Vagina (tissue), 2 donors: ENCODE measurements at places on chromosomes 5 and 9.

DNA sequence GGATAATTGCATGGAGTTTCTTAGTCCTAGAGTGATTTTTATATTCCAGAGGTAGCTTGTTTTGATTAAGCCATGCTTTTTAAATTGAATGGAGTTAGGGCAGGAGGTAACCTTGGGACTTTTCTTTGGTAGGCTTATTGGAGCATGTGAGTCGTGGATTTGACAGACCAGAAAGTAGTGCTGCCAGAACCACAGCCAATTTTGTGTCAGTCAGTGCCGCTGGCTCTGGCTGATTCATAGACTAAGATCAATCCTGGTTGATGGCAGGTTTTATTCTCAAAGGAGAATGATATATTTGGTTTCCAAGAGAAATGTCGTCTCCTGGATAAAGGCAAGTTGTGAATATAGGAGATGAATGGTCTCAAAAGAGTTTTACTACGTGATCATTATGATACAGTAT is 20.3 kb downstream of the RAI14 start:
- H3K27ac ChIP-seq: no peak overlapping the region
- H3K4me1 ChIP-seq: peaks cover 27% of the 10 kb centered on the region
- H3K36me3 ChIP-seq: no peaks in the 10 kb centered on the region
- H3K4me3 ChIP-seq: no peak overlapping the region
- no peaks in the 10 kb centered on the region for H3K27me3 ChIP-seq

DNA sequence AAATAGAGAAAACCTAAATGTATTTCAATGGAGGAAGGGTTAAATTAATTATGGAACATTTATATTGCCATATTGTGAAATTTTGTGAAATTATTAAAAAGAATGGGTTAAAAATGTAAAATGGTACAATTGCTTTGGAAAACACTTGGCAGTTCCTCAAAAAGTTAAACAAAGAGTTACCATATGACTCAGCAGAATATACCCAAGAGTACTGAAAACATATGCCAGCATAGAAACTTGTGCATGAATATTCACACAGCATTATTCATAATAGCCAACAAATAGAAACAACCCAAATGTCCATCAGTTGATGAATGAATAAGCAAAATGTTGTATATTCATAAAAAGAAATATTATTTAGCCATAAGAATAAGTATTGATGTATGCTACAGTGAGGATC is 181.0 kb upstream of the MAST4 start:
- DNase-seq: no peak
- H3K4me3 ChIP-seq: no peak overlapping the region
- H3K36me3 ChIP-seq: no peaks in the 10 kb centered on the region
- H3K27me3 ChIP-seq: no peaks in the 10 kb centered on the region

DNA sequence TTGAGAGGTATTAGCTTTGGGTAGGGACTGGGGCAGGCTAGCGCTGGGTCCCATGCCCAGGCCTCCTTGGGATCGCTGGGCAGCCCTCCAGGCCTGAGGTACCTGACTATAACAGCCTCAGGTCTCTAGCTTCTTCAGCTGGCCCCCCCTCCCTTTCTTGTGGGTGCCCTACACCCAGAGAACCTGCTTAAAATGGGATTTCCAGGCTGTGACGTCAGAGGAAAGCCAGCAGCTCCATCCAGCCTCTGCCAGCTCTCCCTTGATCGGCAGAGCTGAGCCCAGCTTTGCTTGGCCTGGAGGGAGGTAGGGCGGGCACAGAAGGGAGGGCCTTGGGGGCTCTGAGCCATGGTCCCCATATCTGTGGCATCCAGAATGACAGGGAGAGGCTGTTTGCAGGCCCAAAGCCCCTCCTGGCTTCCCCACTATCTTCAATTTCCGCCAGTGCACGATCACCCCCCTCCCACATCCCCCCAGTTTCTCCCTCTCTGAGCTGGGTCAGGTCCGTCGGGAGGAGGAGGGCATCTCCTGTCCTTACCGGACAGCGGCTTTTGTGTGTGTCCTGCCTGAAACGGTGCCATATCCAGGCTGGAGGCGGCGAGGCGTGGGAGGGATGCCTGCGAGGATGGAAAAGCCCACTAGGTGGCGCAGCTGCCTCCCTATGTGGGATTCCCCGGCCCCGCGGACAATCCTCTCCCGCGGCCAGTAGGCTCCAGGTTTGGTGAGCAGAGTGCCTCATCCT is 10.8 kb downstream of the REEP2 start:
- peaks cover 5% of the 10 kb centered on the region for H3K4me1 ChIP-seq
- no peaks in the 10 kb centered on the region for H3K36me3 ChIP-seq
- DNase-seq: peak; percentile 90

DNA sequence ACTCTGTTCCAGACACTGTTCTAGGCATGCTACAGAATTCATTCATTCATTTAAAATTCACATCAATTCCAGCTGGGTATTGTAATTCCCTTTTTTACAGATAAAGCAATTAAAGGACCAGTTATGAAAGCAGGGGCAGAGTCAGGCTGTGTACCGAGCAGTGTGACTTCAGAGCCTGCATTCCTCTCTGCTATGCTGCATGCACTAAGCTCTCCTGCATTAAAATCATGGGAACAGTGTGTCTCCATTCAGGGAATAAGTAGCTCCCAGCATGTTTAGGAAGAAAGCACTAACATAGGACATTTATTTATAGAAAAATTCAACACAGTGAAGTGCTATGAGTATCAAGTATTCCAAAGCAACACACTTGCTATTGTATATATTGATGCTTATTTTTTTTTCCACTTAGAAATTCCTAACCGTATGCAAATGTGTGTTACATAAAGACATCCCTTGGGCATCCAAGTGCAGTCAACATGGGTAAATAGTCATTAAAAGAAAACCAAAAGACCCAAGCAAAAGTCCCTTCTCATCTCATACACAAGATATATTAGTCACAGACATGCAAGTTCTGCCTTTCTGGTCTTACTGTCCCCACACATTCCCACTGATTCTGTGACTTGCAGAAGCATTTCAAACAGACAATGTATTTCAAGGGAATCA is 173.7 kb downstream of the GABRB2 start:
- no peak overlapping the region for H3K4me3 ChIP-seq
- H3K27ac ChIP-seq: no peak overlapping the region
- no peaks in the 10 kb centered on the region for H3K36me3 ChIP-seq
- no peak for DNase-seq
- no peaks in the 10 kb centered on the region for H3K27me3 ChIP-seq

- no peaks in the 10 kb centered on the region for H3K27me3 ChIP-seq
- DNase-seq: no peak
- H3K4me3 ChIP-seq: no peak overlapping the region
- peaks cover 41% of the 10 kb centered on the region for H3K4me1 ChIP-seq
- H3K36me3 ChIP-seq: no peaks in the 10 kb centered on the region
Observed at GRCh38 chr9:129716091-129716490, 36.8 kb downstream of the PTGES start.

- no peaks in the 10 kb centered on the region for H3K27me3 ChIP-seq
- no peak overlapping the region for H3K27ac ChIP-seq
- H3K36me3 ChIP-seq: no peaks in the 10 kb centered on the region
- no peak overlapping the region for H3K4me3 ChIP-seq
Observed at GRCh38 chr5:120778491-120779484, 314.7 kb downstream of the PRR16 start.
